ENCODE measurements at places on chromosomes 5 and 9.

DNA sequence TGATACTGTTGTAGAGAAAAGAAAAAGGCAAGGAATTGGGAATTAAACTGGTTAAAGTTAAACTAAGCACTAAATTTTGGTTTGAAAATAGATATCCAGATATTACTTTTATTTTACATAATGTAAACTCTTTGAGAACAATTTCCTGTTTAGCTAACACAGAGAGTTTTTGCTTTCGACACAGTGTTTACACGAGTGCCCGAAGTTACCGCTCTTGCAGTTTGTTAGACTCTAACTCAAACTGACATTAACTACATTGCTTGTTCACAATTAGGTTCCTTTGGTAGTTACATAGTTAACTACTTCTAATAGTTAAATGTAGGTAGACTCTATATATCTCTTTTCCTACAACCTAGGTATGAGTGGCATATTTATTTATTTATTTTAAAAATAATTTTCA, 117.1 kb upstream of the CHD1 start:
- DNase-seq: no peak

- no peak for DNase-seq
These were observed at the start of the genes EIF4E1B and SNCB for GRCh38 chr5:176629853-176630680. EIF4E1B (plus strand) TSS chr5:176630675; CDS start chr5:176642788, 12,113 bp downstream. SNCB (minus strand) TSS chr5:176630534; CDS start chr5:176629654, 880 bp downstream.

DNA sequence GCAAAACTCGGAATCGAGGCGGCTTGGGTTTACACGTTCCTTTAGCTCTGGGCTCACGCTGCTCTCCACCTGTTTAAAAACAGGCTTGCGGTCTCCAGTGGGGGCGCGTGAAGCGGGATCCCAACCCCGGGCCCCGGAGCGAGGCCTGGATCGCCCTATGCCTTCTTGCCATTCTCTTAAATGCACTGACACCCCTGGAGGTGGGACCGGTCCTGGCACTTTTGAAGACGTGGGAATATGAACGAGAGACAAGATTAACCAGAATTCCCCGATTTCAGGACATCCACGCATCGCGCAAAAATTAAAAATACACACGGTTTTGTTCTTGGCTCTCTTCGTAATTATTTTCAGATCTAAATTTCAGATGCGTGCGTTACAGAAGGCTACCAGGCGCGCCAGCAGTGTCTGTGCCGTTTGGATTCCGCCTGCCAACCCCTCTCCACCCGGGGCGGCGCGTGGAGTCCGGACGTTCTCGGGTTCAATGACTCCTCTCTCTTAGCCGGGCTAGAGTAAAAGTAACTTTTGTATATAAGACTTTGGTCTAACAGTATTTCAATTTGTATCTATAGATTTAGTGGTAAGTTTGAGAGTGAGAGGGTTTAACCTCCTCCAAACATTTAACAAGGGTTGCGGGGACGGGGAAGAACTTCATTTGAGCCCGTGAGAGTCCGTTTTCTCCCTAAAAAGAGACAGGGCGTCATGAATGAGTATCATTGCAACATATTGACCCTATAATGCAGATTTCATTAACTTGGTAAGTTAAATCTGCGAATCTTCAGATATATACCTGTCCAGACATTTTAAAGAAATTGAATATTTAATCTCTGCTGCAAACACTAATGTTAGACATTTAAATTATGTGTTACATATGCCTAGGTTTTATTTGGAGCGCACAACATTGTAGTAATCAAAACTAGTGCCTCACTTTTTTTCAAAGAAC, 3.8 kb downstream of the FOXD1 start:
- DNase-seq: no peak

GRCh38 chr9:4305065-4305985, 5.5 kb upstream of the GLIS3 start:
- no peak for DNase-seq

- no peak for DNase-seq
These were observed 42.1 kb upstream of the STXBP1 start for GRCh38 chr9:127569886-127570401.

DNA sequence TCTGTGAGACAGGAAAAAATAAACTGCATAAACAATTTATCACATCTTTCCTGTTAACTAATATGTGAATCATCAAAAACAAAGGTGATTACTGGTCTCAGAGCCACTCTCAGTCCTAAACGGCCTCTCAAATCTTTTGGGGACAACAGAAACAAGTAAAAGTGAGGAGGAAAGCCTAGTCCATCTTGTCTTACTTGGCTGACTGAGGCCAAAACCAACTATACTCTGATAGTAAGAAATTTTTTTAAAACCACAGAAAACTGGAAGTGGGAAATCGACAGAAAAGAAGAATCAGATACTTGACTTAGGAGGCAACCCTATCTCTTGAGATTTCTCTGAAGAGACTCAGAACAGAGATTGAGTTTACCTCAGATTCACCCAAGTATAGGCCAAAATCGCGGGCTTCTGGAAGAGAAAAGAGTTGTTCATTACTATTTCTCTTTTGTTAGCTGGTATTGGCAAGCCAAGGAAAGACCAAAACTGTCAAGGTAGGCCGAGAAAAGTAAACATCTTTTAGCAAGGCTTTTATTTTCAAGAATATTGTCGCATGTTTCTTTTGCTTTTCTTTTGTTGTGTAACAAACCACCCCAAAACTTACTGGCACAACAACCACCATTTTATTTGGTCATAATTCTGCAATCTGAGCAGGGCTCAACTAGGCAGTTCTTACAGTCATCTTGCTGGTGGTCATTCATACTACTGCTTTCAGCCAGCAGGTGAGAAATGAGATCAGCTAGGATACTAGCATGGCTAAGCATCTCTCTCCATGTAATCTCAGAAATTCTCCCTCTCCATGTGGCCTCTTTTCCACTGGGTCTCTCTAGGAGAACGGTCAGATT, 46.1 kb downstream of the RFX3 start:
- DNase-seq: no peak

- DNase-seq: no peak
These were observed 668.7 kb upstream of the FTMT start for GRCh38 chr5:121182788-121183490.

DNA sequence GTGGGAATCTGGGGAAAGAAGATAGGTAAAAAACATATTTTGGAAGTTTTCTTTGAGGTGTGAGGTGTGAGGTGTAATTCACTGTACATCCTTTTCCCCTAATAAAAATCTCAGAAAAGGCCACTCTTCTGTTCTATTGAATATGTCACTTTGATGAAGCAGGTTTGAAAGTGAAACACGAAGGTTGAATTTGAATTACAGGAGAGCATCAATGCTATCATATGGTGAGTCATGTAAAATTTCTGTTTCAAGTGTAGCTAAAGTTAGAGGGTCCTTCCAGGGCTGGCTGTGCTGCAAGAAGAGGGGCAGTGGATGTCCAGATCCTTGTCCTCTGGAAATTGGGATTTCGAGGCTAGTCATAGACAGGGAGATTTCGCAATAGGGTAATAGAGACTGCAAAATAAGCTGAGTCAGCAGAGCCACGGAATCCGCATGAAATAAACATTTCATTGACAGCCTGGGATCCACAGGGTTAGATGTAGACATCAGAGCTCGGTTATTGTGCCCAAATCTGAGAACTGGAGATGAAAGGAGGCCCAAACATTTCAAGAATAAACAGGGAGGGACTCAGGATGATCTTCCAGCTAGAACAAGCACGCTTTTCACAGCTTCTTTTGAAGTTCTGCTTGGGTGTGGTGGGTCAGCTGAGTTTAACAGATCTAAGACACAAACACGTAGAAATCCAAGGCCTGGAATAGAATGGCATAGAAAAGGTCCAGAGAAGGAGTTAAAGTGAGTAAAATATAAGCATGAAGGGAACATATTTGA, 194.4 kb upstream of the CDKN2B start:
- no peak for DNase-seq

DNA sequence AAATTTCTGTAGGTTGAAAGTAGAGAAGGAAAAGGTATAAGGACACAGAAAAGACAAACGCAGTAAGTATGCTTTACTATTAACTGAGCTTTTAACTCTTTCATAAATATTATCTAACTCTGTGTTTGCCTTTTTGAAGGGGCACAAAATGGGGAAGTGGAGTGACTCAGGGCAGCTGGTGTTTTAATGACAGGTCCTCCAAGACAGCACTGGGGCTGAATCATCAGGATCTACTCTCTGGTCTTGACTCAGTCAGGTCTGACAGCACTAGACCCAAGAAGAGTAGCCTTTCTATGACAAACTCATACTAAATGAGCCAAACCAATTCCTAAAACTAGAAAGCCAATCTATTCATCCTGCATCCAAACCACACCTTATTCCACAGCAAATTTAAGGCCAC, 102.2 kb downstream of the APTX start:
- DNase-seq: no peak

DNA sequence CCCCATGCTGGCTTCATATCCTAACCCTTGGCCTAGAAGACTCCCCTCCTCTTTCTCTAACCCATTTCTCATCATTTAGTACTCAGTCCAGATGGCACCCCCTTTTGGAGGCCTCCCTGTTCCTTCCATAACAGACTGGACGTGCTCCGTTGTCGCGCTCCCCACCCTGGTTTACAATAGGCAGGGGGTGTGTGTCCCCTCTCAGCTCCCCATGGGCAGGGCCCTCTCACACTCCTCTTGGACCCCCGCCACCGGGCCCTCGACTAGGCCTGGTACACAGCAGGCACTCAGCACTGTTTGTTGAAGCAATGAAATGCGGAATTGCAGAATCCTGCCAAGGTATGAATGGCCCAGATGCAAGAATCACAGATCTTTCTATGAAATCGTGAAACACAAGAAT, 227.4 kb downstream of the FSTL4 start:
- no peak for DNase-seq

- no peak for DNase-seq
These were observed 20.7 kb downstream of the OR2S2 start for GRCh38 chr9:35937227-35937626.

GRCh38 chr5:7869474-7870136, 657 bp downstream of the MTRR start:
- no peak for DNase-seq

GRCh38 chr5:95018946-95019345, 265.9 kb downstream of the MCTP1 start:
- no peak for DNase-seq

- DNase-seq: no peak
These were observed 9.1 kb downstream of the PTGES2 start for GRCh38 chr9:128118472-128118857.

- DNase-seq: no peak
These were observed 20.8 kb upstream of the CTNNAL1 start for GRCh38 chr9:109033941-109034700.

DNA sequence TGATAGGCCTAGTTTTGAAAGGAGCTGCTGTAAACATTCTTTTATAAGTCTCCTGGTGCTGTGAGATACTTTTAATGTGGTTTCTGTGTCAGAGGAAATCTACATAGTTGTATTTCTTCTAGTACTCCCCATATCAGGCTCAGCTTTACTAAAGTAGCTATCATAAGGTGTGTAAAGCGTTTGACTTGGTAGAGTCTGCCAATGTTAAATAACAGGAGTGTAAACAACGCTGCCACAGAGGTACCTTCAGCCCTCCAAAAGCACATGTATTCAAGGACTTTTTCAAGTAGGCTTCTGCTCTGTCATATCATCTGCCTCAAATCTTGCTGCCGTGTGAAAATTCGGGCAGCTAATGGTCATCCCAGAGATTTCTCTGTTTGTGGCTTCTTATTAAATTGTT, 142.7 kb downstream of the ZSWIM6 start:
- no peak for DNase-seq

DNA sequence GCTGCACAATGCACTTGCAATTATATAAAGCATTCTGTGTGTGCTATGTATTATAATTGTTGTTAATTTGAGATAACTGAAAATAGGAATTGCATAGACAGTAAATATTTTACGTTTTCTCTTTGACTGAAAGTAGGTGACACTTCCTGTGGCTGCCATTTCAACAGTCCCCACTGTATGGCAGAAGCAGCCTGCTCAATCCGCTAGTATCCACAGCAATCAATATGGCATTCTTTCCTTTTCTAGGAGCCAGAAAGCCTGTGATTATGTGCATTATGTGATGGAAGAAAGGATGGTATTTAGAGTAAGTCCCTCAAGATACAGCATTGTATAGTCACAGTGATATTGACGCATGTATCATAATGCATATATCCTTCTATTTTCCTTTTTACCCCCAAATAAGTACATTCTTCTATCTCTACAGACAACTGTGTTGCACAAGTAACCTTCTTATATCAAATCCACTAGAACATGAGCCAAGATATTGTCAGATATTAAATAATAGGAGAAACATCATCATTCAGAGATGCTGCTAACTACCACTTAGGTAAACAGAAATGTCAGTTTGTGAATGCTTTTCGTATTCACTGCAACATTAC, 59.7 kb downstream of the CARTPT start:
- DNase-seq: peak; percentile 79

- DNase-seq: no peak
These were observed 200.6 kb downstream of the SGCD start for GRCh38 chr5:156527611-156528010.

- DNase-seq: no peak
These were observed 125.2 kb upstream of the SMIM23 start for GRCh38 chr5:171660434-171660833.

GRCh38 chr9:90983394-90983793, 181.8 kb downstream of the SYK start:
- DNase-seq: no peak

- no peak for DNase-seq
These were observed 7.3 kb downstream of the IRX1 start for GRCh38 chr5:3602785-3603502.

DNA sequence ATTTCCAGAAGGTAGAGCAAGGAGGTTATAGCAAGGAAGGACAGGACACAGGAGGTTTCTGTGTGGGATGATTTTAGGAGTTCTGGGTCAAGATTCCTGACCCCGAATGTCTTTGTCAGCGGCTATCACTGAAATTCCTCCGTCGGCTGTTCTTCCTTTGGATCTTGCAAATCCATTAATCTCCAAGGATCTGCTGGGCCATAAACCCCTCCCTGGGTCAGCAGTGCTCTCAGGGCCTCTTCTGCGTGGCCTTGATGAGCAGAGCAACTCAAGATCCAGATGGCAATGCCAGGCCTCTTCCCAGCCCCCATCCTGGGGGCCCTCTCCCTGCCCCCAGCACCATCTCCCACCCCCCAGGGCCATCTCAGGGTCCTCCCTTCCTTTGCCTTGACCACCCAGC, 16.3 kb upstream of the COL27A1 start:
- DNase-seq: no peak

GRCh38 chr9:113579283-113580040, 115.9 kb downstream of the RGS3 start:
- peak; percentile 55 for DNase-seq

DNA sequence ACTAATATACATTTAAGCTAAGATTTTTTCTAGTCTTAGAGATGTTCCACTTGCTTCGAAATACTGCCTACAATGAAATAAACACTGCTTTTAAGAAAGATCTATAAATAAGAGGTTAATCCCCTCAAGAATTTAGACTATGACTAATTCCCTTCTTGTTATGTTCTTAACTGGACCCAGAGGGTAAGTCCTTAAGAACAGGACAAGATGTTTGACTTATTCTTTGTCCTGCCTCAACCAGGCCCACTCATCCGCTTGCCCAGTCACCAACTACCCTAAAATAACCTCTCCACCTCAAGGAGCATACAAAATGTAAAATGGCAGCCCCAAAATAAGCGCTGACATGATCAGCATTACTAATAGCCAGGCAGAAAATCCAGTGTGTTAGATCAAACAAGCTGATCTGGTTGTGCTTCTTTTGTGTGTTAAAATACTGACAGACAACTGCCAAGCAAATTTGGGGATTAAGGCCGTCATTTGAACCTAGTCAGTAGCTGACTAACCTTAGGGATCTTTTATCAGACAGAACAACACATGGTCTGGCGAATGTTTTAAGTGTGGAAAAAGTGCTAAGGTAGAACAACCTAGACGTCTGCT, 93.7 kb upstream of the SMC5 start:
- no peak for DNase-seq

- DNase-seq: no peak
These were observed 27.6 kb downstream of the UBE2QL1 start for GRCh38 chr5:6476313-6476661.
